Keratinocyte (primary cell): ENCODE measurements at places on chromosomes 6 and 20. TPM values are rescaled to one million over a fixed set of nuclear protein-coding genes. Genes with fewer than 3 reads are reported as not detected.
A peak's percentile ranks its signal among the peaks of the same experiment; 100 is the strongest.

The SLC25A27 gene
- 2.7 to 11.5 TPM (median 10.4 TPM) in 3 replicates for polyA plus RNA-seq

GRCh38 chr6:85669735-85670194, 27.1 kb upstream of the SYNCRIP start:
- DNase-seq: peak; percentile 54

GRCh38 chr20:62603021-62603906, 39.0 kb upstream of the SLCO4A1 start:
- DNase-seq: no peak

The CST9L gene
- polyA plus RNA-seq: not detected in 3 replicates

- DNase-seq: no peak
Observed at GRCh38 chr6:88605271-88605670, 358.1 kb downstream of the RNGTT start.

The QRSL1 gene
- 10.9 to 14.6 TPM (median 10.9 TPM) in 3 replicates for polyA plus RNA-seq

GRCh38 chr6:83231146-83231545, 38.0 kb downstream of the RWDD2A start:
- DNase-seq: no peak

GRCh38 chr20:18943542-18943941, 130.0 kb downstream of the SCP2D1 start:
- DNase-seq: no peak

The CASS4 gene
- polyA plus RNA-seq: 0.01 to 0.10 TPM in 2 of 3 replicates, not detected in the other

DNA sequence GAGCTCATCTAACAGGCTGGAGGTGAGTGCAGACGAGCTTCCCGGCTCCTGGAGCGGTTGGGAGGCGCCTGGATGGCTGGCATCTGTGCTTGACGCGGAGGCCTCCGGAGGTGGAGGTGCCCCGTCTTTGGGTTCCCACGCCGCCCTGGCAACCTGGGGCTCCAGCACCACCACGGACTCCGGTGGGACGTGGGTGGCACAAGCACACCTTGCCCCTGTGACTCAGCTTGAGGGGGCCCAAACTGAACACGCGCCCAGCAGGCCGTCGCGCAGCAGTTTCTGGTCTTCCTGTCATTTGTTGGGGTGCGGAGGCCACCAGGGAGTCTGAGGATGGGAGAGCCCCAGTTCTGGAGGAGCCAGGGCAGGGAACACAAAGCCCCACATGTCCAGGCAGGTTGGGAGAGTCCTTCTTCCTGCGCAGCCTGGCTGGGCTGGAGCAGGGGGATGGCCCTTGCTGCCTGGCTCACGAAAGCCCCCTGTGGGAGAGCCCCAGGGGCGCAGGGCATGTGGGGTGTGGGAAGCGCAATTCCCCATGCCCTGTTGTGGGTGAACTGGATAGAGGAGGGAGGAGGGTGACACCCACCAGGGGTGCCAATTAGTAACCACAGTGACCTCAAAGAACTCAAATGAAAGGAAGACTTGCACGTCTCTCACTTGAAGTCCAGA, 1378.6 kb upstream of the DEFB115 start:
- DNase-seq: no peak

GRCh38 chr20:49937027-49937929, 1.1 kb downstream of the RNF114 start:
- DNase-seq: no peak

The CRISP3 gene
- polyA plus RNA-seq: 0.02 to 0.04 TPM in 2 of 3 replicates, not detected in the other

DNA sequence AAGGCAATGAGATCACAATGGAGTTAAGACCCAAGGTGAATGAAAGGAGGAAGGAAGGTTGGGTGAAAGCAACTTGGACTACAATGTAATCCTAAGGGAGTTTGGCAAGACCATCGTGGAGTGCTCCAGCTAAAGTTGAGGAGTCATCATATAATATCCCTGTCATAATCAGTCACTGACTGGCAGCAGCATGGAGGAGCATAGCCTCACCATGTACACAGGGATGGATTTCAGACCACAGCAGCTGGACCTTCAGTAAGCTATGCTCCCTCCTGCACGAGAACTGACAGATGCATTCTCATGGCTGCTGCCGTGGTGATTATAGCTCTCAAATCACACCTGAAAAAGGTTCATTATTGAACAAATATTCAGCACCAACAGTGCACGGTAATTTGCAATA, 43.0 kb downstream of the GOPC start:
- DNase-seq: no peak

The BPIFA1 gene
- polyA plus RNA-seq: not detected in 3 replicates

The TPX2 gene
- polyA plus RNA-seq: 7.1 to 32.5 TPM (median 31.5 TPM) in 3 replicates

GRCh38 chr20:56860413-56860812, 231.3 kb downstream of the TFAP2C start:
- no peak for DNase-seq

- DNase-seq: no peak
Observed at GRCh38 chr6:111481836-111482187, 1.2 kb downstream of the REV3L start.

The MRAP2 gene
- 2.4 to 4.1 TPM (median 3.0 TPM) in 3 replicates for polyA plus RNA-seq

DNA sequence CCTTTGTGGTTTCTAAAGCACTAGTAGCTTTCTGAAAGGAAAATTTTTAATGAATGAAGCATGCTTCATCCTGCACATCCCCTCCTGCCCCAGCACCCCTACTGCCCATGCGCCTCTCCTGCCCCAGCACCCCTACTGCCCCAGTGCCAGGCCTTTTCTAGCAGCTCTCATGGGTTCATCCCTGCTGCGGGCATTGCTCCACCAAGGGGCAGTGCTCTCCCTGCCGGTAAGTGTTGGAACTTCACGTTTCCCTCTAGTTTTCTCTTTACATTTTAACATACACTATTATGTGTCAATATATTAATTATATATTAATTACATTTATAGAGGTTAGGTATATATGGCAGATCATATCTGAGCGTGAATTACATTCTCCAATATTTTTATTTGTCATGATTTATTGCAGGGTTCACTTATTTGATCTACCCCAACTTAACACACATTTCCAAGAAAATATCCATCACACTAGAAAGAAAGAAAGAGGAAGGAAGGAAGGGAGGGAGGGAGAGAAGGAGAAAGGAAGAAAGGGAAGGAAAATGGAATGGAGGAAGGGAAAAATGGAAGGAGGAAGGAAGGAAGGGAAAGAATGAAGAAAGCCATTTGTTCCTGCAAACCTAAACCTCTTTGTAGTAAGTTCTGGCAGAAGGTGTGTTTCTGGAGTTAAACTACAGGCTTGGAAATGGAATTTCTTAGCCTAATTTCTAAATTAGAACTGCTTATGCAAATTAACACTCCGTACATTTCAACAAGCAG, 46.8 kb downstream of the CEP43 start:
- DNase-seq: no peak

The MUC22 gene
- not detected in 3 replicates for polyA plus RNA-seq

GRCh38 chr20:39877788-39878187, 811.2 kb downstream of the MAFB start:
- no peak for DNase-seq

DNA sequence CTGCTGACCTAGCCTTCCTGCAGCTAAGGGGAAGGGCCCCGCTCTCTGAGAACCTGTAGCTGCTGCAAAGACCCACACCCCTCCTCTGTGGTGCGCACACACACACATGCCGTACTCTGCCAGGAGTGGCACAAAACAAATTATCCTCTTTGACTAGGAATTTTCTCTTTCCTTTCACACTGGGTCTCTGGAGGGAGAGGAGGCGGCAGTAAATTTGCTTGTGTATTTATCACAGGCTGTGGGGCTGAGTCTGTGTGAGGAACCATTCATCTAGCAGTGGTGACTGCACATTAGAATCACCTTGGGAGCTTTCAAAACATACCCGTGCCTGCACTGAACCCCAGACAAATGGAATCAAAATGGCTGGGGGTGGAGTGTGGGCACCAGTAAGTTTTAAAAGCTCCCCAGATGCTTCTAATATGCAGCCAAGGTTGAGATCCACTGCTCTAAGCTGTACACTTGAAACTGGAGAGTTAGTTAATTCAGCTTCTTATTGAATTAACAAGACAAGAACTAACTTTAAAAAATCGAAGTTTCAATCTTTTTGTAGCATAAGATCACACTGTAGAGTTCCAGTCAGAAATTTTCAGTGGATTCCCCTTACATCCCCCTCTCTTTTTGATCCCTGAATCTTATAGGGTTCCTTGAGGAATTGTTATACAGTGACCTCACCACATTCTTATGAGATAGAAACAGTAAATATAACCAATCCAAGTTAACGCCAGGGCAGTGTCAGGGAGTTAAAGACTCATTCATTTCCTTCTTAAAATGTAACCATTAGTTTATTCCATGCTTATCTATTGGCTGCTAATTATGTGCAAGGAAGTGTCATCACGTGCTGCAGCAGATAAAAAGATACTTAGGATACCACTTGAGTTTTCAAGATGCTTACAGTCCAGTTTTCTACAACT, 29.8 kb upstream of the GMDS start:
- DNase-seq: no peak

- DNase-seq: no peak
Observed at GRCh38 chr6:149939356-149939648, 2.5 kb upstream of the ULBP2 start.

The TCP11 gene
- not detected in 3 replicates for polyA plus RNA-seq

GRCh38 chr6:15449011-15449410, 203.1 kb downstream of the JARID2 start:
- DNase-seq: no peak

DNA sequence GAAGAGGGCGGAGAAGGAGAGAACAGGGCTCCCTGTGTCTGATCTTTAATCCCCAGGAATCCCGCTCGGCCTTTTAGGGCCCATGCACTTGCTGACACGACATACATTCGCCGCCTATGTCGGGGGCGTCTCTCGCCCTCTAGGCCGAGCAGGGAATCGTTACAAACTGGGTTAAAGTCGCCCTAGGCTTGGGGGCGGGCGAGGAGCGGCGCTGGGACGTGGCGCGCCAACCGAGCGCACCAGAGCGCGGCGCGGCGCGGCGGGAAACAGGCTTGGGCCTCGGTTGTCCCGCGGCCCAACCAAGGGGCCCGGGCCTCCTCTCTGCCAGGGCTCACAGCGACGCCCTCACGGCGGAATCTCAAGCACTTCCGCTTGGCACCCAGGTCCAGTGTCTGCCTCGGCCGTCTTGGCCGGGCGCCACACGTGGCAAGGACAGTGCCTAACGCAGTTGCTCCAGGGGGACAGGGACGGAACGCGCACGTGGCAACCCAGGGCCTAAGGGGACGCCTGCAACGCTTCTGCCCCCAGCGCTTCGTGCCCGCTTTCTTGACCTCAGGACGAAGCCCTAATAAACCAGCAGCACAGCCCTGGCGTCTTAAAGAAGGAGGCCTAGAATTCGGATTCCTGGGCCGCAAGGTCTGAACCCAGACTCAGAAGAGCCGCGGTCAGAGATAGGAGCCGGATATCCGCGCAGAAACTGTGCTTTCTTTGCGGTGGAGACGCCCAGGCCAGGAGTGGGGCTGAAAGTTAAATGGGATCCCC, 71.5 kb downstream of the NCR2 start:
- DNase-seq: no peak

The PTGIS gene
- not detected in 3 replicates for polyA plus RNA-seq

GRCh38 chr6:154933181-154933827, 61.8 kb upstream of the TIAM2 start:
- DNase-seq: no peak

GRCh38 chr6:24738741-24739140, 19.8 kb upstream of the C6orf62 start:
- no peak for DNase-seq

- DNase-seq: no peak
Observed at GRCh38 chr6:14787250-14787649, 458.6 kb upstream of the JARID2 start.
